ENCODE measurements at places on chromosomes 13 and 19.

GRCh38 chr13:102028206-102028605 lies 373.6 kb downstream of the FGF14 start:
- no peak for DNase-seq

GRCh38 chr19:6127716-6128335 lies 7.6 kb upstream of the ACSBG2 start:
- DNase-seq = no peak

DNA sequence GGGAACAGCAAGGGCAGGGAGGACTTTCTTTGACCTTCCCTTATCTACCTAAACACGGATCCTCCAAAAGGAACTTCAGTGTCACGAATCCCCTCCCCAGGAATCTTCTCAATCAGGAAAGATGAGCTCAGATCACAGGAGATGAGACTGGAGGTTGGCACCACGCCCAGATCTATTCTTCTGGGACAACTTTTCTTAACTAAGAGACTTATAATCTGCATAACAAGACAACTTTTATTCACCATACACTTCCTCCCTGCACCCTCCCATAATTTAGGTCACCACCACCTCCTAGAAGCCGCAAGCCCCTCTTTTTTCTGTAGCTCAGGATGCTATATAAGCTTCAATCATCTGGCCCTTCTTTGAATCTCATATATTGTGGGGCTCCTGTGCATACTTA lies 19.2 kb upstream of the AKT2 start:
- no peak for DNase-seq

- DNase-seq = no peak
Measured at GRCh38 chr19:7970716-7971448, 27.4 kb upstream of the TIMM44 start.

DNA sequence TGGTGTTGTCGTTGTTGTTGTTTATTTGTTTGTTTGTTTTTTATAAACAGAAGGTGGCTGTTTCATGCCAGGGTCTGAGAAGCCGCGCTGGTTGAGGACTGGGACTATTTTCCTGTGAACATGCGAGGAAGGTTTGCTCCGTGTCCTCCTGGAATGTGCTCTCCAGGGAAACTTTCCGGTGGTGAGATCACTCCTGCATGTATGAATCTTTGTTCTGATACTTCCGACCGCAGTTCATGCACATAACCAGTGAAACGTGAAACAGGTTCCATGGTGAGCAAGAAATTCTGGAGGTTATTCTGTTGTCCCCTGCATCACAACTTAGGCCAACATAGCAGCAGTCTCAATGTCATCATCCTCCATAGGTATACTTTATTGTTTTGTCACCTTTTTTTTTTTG lies 187.6 kb upstream of the ARGLU1 start:
- DNase-seq = no peak

GRCh38 chr13:20528452-20528851 lies 2.8 kb upstream of the CRYL1 start:
- DNase-seq = no peak

DNA sequence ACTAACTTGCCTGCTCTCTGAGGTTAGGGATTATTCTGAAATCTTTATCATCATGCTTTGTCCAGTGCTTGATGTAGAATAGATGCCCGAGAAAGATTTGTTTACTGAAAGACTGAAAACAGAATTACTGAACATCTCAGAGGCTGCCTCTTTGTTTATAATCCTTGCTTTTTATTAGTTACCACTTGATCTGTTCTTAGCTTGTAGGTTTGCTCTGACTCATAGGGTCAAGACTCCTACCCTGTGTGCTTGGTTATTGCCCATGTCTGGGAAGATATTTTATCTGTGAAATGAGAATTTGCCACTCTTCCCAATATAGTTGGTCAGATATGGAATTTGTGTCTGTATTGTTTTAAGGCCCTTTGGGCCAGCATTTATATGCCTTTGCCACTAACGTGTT lies 675.3 kb downstream of the DIAPH3 start:
- DNase-seq = no peak

DNA sequence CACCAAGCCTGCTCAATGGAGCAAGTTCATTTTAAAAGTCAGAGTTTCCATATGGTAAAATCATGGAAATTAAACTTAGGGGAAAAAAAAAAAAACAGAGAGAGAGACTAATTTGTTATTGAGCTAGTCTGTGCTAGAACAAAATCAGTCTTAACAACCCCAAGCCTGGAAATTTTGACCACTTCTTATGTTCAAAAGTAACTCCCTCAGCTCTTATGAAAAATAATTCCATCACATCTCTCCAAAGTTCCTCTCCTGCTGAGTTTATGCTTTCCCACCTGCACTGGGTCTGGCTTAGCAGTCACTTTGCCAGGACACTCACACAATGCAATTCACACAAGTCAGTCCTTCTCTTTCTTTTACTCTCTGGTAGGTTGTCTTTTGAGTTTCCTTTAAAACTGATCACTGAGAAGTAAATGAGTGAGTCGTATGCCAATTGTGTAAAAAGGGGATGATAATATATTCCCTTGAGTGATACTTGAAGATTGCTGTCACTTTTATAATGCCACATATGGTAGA lies 92.6 kb downstream of the ENOX1 start:
- no peak for DNase-seq

- no peak for DNase-seq
Measured at GRCh38 chr19:14786421-14786851, 8.1 kb upstream of the ADGRE2 start.

DNA sequence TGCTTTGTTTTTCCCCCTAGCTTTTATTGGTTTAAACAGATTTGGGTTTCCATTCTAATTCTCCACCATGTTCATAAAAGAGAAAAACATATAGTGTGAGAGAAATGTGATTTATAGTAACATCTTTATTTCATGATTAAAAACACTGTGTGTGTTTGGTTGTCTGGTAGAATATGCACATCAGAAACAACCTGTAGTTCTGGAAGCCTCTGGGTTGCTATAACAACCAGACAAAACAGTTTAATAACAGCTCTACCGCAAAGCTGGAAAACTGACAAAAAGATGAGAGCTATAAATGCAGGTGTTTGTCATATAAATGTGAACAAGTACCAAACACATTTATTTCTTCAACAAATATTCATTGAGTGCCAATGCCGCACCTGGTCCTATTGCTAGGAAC lies 9.8 kb downstream of the KBTBD6 start:
- DNase-seq = no peak

- no peak for DNase-seq
Measured at GRCh38 chr13:46662690-46663089, 109.7 kb downstream of the LRCH1 start.

- DNase-seq = no peak
Measured at GRCh38 chr13:106522898-106523525, 12.4 kb downstream of the EFNB2 start.

GRCh38 chr13:28655561-28655960 lies 3.4 kb upstream of the POMP start:
- DNase-seq = no peak

DNA sequence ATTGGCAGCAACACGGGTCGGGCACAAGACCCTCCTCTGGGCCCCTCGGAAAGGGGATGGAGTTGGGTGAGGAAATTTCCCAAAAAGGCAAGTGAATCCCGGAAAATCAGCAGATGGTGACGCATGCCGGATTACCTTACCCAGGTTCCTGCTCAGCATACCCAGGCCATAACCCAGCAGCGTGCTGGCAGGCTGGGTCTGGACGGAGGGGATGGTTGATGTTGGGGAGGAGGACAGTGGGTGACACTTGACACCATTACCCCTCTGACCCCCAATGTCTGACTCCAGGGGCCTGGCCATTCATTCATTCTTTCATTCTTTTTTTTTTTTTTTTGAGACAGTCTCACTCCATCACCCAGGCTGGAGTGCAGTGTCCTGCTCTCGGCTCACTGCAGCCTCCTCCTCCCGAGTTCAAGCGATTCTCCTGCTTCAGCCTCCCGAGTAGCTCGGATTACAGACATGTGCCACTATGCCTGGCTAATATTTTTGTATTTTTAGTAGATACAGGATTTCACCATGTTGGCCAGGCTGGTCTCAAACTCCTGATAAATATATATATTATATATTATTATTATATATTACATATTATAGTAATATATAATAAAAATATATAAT lies 799 bp downstream of the PVR start:
- no peak for DNase-seq

- DNase-seq = no peak
Measured at GRCh38 chr19:54682306-54682856, 19.6 kb downstream of the LILRB4 start.

DNA sequence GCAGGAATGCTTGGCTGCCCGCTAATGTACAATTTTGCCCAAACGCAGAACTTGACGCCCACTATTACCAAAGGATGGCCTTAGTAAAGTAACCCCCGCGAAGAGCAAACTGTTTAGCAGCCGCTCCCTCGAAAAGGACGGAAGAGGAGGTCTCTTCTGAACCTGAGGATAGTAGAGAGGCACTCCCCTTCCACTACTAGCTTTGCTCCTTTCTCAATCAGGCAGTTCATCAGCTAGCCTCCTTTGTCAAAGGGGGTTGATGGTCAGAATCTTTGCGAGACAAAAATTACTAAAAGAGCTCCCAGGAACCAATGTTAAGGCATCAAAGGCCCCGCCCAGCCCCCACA lies 534 bp downstream of the CAB39L start:
- DNase-seq = no peak

DNA sequence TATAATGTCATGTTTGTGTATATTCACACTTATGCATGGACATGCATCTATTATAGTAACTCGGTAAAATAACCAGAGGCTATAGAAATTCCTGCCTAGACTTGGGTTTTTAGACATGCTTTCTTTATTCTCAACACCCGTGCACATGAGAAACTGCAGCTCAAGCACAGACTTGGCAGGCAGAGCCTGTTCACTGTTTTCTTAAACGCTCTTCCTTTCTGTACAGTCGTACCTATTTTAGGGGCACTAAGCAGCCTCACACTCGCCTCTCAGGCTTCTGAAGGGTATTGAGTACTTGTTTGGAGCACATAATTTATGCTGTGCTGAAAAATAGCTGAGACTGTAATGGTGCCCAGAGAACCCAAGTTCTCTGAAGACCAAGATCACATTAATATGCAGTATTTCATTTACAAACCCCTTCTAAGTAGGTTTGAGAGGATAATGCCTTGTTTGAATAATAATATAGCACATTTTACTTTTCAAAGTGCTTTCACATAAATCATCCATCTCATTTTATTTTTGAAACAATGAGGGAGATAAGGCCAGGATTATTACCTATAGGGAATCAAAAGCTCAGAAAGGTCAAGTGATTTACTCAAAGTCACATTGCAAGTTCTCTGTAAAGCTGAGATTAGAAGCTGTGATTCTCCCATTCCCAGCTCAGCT lies 429.9 kb downstream of the SPRY2 start:
- DNase-seq = no peak

DNA sequence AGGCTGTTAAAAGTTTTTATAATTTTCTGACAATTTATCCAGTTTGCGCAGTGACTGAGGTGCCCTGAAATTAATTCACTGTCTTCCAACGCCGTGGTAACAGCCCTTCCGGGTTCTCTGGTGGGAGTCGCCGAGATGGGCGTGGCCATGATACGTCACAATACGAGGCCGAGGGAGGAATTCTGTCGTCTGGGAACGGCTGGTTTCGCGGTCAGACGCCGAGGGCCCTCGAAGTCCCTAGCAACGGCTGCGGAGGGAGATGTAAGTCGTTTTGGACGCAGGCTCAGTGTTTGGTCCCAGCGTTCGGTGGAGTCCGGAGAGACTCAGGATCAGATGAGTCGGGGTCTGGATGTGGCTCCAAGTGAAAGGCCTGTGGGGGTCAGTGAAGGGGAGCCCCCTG lies 21.7 kb downstream of the ZNF613 start:
- no peak for DNase-seq

- DNase-seq = no peak
Measured at GRCh38 chr19:22603518-22604440, 30.3 kb upstream of the ZNF492 start.

DNA sequence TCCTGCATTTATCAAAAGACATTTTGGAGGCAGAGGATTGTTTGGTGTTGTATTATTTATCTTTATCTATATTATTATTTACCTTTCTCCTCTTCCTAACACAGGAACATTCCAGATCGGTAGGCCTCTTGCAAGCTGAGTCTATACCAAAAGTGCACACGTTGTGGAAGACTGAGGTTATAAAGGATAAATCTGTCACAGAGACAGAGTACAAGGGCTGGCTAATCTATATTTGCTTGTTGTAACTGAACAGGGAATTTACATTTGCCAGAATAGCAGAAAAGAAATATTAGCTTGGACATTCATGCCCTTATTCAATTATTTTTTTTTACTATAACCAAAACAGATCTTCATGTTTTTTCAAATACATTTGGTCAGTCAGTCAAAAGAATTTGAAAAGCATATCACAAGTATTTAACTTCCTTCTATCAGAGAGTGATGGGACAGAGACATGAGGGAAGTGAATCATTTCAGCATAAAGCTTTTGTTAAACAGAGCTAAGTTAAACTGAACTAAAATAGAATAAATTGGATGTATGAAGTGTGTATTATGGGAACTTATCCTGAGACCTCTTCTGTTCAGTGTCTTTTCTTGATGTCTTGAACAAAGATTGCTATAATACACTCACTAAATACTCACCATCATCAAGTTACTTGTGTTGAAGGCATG lies 352.5 kb downstream of the DNAJC15 start:
- DNase-seq = no peak

GRCh38 chr13:52933547-52934210 lies 85.2 kb upstream of the PCDH8 start:
- DNase-seq = no peak

GRCh38 chr13:20331419-20331818 lies 99.3 kb upstream of the GJB6 start:
- DNase-seq = no peak

DNA sequence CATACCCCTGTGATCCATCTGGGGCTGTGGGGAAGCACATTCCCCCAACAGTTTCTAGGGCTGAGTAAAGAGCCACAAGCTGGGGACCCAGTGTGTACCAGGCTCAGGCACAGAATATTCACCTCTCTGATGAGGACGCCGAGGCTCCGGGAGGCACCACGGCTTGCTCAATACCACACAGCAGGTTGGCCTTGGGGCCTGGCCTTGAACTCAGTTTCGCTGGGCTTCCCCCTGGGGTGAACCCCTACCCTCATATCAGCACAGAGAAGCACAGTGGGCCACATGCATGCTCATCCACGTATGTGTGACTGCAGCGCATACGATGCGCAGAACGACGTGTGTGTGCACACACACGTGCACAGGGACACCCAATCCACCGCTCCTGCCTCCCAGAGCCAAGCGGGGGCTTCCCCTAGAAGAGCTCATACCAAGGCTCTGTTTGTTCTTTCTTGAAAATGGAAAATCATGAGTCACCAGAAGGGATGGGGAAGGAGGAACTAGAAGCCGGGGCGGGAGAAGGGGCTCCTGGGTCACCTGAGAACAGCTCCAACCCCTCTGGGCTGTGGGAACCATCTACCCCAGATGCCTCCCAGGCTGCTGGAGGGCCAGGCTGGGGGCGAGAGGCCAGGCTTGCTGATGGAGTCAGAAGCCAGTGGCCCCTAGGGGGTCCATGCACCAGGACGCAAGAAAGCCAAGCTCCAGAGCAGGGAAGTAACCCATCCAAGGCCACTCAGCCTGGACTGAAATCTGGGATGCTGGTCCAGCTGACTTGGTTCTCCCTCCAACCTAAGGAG lies 4.9 kb upstream of the PDE4C start:
- DNase-seq = no peak
